ENCODE measurements at places on chromosomes 6 and 20.
A peak's percentile ranks its signal among the peaks of the same experiment; 100 is the strongest.

GRCh38 chr6:111291336-111292259, 191.4 kb downstream of the REV3L start:
- no peak for DNase-seq

GRCh38 chr20:50475681-50476292, 34.4 kb upstream of the PTPN1 start:
- no peak for DNase-seq

- no peak for DNase-seq
Measured at GRCh38 chr6:25410102-25410501, 130.9 kb downstream of the CARMIL1 start.

DNA sequence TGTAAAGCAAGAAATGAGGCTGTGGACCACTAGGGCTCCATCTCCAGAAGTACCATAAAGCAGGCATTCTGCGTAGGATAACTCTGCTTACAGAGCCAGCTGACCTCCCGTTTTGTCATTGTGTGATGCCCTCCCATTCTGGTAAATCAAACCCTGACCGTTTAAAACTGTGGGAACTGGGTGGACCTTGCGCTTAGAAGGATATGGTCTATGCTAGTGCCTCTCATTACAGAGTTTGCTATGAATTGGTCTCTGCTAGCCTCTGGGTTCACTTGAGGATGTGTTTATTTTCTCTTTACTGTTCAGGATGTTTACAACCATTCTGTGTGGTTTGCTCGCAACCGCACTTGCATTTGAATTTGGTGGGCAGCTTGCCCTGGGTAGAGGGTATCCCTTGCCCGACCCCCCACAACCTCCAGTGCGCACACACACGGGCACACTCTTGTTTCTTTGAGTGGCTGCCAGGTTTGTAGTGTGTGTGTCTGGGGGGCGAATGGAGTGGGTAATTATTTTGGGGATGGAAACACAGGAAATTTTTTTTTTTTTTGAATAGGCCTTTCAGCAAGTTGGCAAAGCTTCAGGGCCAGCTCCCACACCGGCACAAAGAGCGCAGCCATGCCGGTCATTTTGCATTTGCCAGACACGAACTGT, 198.3 kb downstream of the JARID2 start:
- no peak for DNase-seq

DNA sequence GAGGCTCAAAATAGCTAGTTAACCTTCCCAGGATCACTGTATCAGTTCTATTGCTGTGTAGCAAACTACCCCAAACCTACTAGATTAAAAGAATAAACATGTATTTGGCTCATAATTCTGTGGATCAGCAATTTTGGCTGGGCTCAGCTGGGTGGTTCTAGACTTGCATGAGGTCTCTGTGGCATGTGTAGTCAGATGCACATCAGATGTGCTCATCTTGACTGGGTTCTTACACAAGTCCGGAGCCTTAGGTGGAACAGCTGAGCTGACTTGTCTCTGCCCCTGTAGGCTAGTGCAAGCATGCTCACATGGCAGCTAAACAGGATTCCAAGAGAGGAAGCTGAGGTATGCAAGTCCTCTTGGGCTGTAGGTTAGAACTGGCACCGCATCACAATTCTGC, 173.2 kb upstream of the PRND start:
- DNase-seq, result no peak

DNA sequence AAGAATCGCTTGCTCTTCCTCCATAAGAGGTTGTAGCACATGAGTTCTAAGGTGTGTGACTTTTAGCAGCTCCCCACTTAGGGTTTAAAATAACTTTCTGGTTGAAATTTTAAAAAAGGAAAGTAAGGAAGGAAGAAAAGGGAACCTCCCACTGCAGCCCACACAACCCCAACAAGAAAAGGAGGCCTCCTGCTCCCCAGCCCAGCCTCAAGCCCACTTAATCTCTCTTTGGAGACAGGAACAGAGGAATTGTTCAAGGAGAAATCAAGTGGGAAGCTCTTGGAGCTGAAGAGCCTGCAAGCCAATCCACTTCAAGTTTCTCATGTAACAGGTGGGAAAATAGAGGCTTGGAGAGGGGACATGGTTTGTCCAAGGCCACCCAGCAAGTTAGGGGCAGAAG, 39.1 kb upstream of the PREX1 start:
- DNase-seq, result no peak

DNA sequence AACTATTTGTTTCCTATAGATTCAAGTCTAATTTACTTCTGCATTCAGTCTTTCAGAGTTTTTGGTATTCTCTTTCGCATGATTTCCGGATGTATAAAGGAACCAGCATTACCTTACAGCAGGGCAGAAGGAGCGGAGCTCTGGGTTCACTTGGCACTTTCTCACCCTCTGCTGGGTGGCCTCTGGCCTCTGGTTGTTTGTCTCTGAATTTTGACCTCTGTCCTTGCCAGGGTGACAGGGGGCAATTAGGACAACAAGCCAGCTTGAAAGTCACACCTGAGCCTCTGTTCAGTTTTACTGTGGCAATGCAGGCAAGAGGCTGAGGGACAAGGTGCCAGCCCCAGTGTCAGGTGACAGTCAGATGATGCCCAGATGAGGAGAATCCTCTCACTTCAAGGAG, 69.4 kb upstream of the KIF25 start:
- DNase-seq, result peak; percentile 82

- no peak for DNase-seq
Measured at GRCh38 chr6:89661559-89661958, 23.0 kb upstream of the LYRM2 start.

GRCh38 chr20:47915495-47915894, 130.2 kb upstream of the SULF2 start:
- DNase-seq, result no peak

DNA sequence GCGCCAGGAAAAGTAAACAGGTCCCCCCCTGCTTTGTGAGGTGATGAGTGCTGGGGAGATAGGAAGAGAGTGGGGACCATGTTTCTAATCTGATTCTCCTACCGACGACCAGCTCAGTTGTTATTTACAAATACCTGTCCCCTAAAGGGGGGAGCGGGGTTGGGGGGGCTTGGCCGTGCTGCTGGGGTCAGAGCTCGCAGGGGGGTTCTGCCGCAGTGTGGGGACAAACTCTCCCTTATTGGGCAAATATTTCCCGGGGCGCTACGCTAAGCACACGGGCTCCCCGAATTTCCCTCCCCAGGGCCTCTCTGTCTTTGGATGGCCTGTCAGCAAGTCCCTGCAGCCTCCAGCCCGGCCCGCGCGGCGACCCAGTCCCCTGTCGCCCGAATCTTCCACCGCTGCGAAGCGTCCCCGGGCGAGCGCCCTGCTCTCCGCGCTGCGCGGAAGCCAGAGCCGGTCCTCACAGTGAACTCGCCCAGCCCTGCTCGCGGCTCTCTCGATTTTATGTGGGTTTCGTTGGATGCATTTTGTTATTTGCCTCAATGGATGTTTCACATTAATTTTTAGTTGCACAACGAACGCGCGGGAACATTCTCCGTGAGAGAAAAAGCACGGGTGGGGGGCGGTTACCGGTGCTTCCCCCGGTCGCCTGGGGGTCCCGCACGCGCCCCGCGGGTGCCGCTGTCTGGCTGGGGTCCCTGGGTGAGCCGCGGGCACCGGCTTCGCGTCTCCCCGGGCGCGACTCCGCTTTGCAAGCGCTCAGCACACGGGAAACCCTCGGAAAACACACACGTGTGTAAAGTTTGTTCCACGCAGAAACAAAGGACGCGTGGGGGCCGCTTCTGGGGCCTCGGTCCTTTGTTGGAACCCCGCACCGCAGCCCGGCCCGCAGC, 1.5 kb upstream of the STX16 start:
- peak; percentile 55 for DNase-seq

- DNase-seq, result no peak
Measured at GRCh38 chr6:156622185-156622584, 155.0 kb upstream of the ARID1B start.

DNA sequence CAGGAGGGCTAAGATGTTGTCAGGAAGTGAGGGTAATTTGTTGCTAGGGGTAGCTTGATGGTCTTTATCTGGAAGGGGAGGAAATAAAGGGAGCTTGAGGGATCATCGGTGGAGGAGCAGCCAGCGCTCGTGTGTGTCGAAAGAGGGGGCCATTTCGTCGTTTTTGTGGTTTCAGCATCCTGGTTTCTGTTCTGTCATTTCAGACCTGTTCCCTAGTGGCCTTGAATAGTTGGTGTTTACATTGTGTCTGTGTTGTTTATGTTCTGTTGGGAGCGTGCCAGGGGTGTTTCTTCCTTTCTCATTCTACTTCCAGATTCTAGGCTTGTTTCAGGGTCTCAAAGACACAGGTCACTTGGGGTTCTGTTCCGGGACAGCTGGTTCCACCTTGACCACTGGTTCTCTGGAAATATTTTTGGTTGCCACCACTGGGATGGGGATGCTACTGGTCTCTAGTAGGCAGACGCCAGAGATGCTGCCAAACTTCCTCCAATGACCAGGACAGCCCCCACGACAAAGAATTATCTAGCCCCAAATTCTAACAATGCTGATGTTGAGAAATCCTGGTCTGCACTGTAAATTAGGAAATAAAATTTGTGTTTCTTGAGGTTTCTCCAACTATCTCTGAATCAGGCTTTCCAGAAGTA, 113.9 kb upstream of the NAA20 start:
- DNase-seq, result no peak

DNA sequence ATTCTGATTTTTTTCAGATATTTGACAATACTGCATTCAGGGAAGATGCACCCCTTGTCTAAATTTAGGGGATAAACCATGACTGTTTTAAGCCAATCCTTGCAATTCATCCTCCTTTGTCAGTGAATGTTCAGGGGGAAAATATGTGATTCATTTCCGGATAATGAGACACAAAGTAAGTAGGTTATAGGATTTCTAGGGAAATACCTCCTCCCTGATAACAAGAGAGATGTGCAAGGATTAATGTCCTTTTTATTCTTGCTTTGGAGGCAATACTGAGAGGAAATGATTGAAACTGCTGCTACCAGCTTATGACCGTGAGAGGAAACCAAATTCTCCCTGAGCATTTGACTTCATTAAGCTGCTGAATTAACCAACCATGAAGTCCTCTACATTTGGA, 161.3 kb upstream of the EYA4 start:
- no peak for DNase-seq

DNA sequence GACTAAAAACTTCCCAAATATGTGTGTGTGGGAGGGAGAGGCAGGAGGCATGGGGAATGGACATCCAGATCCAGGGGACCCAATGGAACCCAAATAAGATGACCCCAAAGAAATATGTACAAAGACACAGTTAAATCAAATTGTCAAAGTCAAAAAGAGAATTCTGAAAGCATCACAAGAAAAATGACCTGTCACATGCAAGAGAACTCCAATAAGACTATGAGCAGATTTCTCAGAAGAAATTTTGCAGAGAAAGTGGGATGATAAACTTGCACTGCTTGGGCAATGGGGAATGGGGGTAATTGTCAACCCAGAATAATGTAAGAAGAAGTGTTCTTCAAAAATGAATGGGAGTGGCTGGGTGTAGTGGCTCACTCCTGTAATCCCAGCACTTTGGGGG, 59.5 kb upstream of the PLN start:
- no peak for DNase-seq

DNA sequence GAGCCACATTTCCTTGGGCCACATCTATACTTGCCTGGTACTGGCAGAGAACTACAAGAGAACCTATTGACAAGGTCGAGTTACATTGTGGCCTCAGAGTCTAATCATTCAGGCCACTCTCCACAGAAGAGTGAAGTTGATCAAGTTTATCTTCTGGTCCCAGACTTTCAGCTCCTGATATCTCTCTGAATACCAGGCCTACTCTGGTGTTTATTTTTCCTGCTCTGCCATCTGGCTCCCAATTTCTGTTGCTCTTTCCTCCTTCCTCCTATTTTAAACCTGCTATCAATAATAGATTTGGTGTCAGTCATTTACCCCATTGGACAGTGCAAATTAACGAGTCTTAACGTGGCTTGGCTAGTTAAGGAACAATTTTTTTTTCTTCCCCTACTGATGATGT, 46.6 kb downstream of the SCGN start:
- no peak for DNase-seq

- no peak for DNase-seq
Measured at GRCh38 chr6:11207199-11207968, 25.1 kb downstream of the NEDD9 start.

DNA sequence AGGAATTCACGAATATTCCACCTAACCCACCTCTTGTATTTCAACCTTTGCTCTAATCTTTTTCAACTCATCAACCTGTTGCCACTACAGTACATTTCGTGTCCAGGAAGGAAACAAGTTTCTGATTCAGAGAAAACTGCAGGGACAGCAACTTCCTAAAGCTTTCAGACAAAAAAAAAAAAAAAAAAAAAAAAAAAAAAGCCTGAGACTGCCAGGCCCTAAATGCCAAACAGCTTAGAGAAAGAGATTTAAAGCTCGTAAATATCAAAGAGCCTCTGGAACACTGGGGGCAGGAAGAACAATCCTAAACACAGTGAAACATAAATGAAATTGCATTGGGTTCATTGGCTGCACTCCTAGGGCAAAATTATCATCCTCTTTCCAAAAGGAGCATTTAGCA, 411.2 kb upstream of the SPTLC3 start:
- DNase-seq, result no peak

- no peak for DNase-seq
Measured at GRCh38 chr20:4108495-4109306, 93.3 kb upstream of the RNF24 start.

DNA sequence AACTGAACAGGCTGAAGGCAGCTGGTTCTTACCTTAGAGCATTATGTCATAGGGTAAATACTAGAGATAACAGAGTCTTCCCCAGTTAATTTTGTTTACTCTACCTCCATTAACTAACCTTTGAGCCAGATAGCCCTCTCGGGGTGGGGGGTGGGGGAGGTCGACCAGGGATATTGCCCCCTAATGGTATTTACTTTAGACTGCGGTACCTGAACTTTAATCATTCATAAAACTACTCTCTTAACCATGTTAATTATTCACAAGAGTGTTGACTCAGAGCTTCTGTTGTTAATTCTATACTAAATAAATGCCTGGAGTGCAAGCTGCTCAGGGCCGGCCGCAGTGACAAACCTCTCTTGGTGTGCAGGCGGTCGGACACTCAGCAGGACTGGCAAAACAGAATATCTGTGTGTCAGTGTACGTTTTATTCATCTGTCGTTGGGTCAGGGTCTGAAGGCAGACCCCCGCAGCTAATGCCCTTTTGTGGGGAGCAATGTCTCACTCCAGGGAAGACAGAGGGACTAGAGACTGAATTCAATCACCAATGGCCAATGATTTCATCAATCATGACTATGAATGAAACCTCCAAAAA, 152.4 kb upstream of the COL21A1 start:
- peak; percentile 71 for DNase-seq

DNA sequence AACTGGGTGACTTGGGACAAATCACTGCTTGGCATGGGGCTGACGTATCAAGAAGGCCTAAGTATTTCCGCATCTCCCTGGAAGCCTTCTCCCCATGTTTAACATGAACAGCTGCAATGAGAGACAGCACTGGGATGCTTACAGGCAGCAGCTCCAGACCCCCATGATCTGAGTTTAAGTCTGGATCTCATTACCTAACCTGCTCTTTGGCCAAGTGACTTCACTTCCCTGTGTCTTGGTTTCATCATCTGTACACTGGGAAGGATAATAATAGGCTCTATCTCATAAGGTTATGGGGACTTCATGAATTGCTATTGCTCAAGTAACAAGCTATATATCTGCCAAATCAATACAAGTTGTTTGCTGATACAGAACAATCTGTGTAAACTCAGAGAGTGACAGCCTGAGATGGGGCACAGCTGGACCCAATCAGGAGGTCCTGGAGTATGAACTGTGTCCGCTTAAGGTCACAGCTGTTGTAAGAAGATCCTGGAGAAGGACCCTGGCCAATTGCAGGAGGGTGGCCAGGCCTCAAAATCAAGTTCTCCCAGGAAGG, 56.0 kb downstream of the TGM2 start:
- peak; percentile 38 for DNase-seq
